Activated naive CD4-positive, alpha-beta T cell treated with anti-CD3 and anti-CD28 coated beads, Interleukin-2, amount 50 U/mL, for 72 hours (primary cell): ENCODE measurements at places on chromosomes 5 and 9.
A peak's percentile ranks its signal among the peaks of the same experiment; 100 is the strongest.

- no peak for DNase-seq
Measured at GRCh38 chr5:60332244-60333004, 367.5 kb downstream of the DEPDC1B start.

DNA sequence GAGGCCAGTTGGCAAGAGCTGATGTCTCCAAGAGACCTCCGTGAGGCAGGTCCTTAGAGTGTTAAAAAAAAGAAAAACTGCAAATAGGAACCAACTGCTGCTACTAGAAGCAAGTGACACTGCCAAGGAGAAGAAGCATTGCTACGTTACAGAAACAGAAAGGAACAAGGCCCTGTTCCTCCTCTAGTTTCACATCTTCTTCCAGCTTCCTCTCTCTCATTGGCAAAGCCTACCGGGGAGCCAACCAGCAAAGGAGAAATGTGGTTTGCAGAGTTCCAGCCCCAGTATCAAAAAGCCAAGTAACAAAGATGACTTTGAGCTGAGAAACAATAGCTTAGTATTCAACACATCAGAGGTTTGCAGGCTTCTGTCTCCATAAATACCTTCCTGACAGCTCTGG, 145.9 kb downstream of the PRELID2 start:
- no peak for DNase-seq

GRCh38 chr5:67299231-67299735, 102.7 kb upstream of the CD180 start:
- no peak for DNase-seq

- DNase-seq: no peak
Measured at GRCh38 chr9:98218562-98219363, 26.3 kb upstream of the CORO2A start.

GRCh38 chr9:34701023-34701768, 8.7 kb downstream of the CCL21 start:
- peak; percentile 76 for DNase-seq

DNA sequence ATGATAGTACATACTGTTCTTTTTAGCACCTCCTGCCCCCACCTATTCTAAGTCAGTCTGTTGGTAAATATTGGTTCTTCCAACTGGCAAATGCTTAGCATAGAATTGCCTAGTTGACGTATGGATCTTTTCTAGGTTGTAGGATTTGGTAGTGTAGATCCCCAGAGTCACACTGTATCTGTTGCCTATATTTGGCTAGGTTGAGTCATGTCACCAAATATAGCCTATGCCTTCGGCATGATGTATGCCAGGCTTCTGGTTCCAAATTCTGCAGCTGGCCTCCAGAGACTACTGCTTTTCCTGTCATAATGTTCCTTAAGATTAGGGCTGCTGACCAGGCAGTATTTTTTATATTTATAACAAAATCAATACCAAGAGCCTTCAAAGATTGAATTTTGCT, 38.2 kb downstream of the CPEB4 start:
- no peak for DNase-seq

DNA sequence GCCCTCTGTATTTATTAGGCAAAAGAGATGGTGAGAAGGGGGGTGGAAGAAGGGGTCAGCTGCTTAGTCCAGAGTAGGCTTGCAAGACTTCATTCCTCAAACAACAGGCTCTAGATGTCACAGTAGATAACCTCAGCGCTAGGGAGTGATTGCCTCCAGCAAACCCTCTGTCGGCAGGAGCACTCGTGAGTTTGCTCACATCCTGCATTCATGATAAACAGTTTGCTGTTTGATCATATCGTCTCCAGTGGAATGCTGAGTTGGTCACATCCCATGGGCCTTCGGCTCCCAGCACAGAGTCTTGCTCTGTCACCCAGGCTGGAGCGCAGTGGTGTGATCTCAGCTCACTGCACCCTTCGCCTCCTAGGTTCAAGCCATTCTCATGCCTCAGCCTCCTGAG, 3.6 kb downstream of the TTC23L start:
- DNase-seq: no peak

- DNase-seq: no peak
Measured at GRCh38 chr9:111833941-111834340, 39.2 kb upstream of the SHOC1 start.

DNA sequence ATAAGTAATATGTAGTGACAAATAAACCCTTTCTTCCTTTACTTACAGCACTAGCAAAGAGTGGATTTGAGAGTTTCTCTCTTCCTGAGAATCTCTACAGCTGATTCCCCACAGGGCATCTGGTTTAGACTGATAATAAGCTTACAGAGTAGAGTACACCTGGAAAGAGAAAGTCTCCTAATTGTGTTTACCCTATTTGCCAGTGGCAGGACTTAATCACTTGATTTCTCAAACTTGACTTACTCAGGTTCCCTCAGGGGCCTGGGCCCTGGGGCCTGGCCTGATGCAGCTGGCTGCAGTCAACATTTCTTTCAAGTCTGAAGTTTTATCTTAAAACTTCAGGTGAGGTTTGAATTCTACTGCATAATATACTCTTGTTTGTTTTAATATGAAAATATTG, 38.0 kb upstream of the UBTD2 start:
- no peak for DNase-seq

DNA sequence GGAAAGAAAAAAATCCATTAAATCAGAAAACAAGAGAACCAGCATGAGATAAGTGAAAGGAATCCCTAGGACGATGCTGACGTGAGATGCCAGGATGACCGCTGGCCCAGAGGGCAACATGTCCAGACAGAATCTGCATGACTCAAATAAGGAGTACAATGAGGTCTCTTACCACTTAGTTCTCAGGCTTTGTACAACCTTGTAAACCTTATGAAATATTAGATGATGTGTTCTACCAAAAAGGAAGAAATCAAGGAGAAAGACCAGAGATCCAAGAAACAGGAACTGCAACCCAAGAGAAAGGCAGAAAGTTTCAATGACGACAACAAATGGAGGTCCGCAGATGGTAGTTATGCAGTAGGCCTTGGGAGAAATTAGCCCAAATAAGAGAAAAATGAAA, 2.8 kb upstream of the GPR150 start:
- no peak for DNase-seq

DNA sequence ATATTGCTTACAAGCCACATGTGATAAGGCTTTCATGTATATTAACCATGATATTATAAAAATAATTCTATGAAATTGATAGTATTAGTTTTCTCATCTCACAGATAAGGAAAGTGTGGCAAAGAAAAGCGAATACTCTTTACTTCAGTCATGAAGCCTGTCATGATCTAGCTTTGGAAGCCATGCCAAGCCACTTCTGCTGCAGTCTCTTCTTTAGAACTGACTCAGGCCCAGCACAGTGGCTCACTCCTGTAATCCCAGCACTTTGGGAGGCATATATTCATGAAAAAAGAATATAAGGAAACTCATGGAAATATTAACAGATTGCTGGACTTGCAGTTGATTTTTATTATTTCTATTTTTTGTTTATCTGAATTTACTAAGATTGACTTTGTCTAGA, 42.9 kb upstream of the PJA2 start:
- DNase-seq: no peak

DNA sequence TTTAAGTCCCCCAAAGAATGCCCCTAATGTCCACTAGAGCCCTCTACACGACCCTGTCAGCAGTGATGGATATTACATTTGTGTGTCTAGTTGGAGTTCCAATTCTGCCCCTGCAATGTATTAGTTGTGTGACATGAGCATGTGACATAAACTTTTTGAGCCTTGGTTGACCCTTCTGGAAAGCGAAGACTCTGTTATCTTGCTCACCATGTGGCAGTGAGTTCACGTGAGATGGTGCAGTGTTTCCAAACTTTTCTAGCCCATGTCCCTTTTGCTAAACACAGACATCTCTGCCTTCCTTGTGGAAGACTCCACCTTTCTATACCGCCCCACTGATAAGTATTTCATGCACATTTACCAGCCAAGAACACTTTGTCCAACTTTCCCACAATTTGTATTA, 87.0 kb upstream of the BOD1 start:
- DNase-seq: no peak

DNA sequence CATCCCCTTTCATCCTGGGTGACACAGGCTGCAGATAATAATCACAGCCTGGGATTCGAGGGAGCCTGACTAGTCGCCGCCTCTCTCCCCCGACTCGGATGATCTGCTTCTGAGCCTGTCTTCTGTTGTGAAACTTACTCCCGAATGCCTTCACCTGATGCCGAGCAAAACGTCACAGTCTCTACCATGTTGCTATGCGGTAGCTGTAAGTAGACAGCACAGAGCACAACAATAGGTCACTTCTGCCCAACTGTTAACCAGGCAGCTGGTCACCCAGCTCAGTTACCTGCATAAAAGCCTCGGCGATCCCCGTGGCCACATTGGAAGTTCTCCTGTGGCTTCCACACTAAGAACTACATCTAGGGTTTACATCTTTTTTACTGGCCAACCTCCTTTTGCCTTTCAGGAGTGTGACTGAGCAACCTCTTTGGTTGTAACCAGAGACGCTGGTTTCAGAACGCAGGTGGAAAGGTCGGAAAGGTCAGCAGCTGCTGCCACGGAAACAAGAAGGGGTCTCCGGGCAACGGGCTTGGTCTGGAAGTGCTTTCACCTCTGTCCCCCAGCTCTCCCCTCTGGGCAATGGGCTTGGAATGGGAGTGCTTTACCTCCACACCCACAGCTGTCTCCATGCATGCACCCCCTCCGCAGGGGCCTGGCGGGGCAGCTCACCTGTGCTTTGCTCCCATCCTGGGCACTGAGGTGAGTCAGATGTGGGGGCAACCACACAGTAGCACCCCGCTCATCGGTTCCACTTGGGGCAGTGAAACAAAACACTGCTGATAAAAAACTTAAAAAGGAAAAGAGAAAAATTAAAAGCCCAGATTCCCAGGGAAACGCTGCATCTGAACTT, 7.6 kb upstream of the PPP1R26 start:
- no peak for DNase-seq

DNA sequence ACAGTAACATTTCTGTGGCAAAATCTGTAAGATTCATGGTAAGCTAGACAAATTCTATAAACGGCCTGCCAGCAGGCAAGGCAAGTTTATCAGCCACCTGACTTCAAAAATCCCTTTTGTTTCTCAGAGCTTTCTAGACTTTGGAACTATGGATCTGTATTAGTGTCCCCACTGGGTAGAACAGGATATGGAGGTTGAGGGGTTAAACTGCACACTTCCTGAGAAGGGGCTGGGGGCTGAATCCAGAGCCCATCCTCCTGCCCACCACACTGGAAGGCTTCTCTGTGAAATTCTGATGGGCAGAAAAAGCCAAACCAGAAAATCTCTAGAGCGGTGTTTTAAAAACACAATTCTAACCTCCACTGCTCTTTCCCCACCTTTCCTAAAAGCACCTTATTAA, 128.7 kb downstream of the ENTREP1 start:
- no peak for DNase-seq

- no peak for DNase-seq
Measured at GRCh38 chr5:114101153-114101552, 260.7 kb upstream of the KCNN2 start.

- no peak for DNase-seq
Measured at GRCh38 chr5:40364441-40364840, 315.3 kb upstream of the PTGER4 start.

- DNase-seq: no peak
Measured at GRCh38 chr5:28947865-28948264, 1909.5 kb upstream of the CDH9 start.

- DNase-seq: peak; percentile 29
Measured at GRCh38 chr9:35798658-35799374, 7.4 kb downstream of the NPR2 start.

DNA sequence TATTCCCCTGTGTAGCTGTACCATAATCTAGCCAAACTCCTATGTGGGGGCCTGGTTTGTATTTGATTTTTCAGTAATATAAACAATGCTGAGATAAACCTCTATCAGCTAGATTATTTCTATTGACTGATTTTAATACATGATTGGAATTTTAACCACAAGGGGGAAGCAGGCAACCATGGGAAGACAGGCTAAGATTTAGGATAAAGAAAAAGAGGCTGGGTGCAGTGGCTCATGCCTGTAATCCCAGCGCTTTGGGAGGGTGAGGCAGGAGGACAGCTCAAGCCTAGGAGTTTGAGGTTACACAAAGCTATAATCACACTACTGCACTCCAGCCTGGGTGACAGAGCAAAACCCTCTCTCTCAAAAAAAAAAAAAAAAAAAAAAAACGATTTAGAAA, 18.1 kb upstream of the GPX3 start:
- DNase-seq: no peak

DNA sequence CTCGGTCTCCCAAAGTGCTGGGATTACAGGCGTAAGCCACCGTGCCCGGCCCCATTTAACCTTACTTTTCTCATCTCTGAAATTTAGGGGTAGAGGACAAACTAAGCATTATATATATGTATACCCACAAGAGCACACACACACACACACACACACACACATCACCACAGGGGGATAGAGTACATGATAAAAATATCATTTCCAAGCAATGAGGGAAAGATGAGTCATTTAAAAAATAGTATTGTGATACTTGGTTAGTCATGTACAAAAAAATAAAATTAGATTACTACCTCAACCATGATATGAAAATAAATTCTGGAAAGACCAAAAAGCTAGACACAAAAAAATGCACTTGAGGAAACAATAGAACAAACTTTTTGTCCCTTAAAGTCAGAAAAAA, 67.2 kb downstream of the CDH18 start:
- DNase-seq: no peak

- DNase-seq: no peak
Measured at GRCh38 chr5:176171171-176171760, 67.0 kb upstream of the SIMC1 start.

DNA sequence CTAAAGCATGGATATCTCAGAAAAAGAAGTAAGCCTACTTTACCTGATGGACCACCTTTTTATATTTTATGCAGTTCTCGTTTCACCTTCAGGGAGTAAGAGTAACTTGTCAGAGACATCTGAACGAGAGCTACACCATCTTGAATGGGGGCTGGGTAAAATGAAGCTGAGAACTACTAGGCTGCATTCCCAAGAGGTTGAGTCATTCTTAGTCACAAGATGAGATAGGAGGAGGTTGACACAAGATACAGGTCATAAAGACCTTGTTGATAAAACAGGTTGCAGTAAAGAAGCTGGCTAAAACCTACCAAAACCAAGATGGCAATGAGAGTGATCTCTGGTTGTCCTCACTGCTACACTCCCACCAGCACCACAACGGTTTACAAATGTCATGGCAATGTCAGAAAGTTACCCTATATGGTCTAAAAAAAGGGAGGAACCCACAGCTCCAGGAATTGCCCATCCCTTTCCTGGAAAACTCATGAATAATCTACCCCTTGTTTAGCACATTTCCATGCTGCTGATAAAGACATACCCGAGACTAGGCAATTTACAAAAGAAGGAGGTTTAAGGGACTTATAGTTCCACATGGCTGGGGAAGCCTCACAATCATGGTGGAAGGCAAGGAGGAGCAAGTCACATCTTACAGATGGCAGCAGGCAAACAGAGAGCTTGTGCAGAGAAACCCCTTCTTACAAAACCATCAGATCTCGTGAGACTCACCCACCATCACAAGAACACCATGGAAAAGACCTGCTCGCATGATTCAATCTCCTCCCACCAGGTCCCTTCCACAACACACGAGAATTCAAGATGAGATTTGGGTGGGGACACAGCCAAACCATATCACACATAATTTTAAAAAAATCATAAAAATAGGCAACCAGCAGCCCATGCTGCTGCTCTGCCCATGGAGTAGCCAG, 62.5 kb downstream of the GIN1 start:
- DNase-seq: no peak

GRCh38 chr5:143501310-143502044, 98.0 kb upstream of the NR3C1 start:
- no peak for DNase-seq

- DNase-seq: no peak
Measured at GRCh38 chr9:6557883-6558616, 87.5 kb downstream of the GLDC start.
